ENCODE measurements at places on chromosomes 16 and 17.

GRCh38 chr16:3088450-3088849, 10.6 kb downstream of the ZSCAN10 start:
- DNase-seq: no peak

DNA sequence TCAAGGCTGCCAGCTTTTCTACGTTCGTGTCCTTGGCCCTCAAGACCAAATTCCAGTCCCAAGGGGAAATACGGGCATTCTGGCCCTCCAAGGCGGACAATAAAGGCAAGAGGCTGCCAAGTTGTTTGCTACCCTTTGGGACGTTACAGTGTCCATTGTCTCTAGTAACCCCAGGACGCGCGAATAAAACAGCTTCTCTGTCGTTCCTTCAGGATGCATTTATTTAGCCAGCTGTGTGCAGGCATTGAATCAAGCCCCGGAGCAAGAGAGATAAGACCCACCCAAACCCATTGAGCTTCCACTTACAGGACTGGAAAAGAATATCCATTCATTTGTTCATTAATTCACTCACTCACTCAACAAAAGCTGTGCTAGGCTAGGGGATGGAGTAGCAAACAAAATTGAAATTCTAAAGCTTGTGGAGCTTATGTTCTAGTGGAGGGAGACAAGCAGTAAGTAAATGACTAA, 656 bp downstream of the MRPL58 start:
- no peak for DNase-seq

- DNase-seq: no peak
These were observed 9.3 kb downstream of the SSTR2 start for GRCh38 chr17:73174126-73174525.

- no peak for DNase-seq
These were observed 267.7 kb downstream of the FTO start for GRCh38 chr16:53971616-53972015.

DNA sequence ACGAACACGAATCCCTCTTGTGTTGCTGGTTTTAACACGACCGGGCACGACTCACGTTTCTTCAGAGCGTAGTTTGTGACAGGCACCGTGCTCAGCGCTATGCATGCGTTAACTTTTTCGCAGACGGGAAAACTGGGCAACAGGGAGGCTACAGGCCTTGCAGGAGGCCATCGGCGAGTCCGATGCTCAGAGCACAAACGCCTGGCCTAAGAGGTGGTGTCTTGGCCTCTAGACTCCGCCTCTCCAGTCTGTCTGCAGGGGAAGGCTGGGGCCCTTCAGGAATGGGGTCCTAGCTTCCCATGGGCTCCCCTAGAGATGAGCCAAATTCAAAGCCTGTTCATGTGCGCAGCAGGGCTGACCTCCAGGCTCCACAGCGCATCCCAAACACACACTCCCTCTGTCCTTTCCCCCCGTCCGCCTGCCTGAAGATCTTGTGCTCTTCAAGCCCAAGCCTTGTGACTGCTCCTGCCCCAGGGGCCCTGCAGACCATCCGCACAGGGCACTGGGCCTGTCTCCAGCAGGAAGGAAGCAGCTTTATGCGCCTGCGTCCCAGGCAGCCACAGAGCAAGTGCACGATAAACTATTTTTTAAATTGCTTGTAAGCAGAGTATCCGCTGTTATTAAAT, 3.1 kb downstream of the CLCN7 start:
- DNase-seq: no peak

DNA sequence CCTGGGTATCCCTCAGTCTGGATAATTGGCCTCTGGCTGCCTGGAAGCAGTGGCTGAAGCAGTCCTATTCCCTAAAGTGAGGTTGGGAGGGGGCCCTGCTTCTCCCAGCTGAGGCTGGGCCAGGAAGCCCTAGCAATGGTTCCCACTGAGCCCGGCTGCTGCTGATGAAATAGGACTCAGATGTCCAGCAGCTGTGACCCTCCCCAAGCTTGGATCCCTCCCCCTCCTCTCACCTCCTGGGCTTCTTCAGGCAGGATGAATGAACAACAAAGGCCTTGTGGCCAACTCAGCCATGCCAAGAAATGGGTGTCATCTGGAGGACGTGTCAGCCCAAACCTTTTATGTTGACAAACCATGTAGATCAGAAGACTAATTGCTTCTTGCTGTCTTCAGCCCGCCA, 42.0 kb downstream of the AXIN2 start:
- DNase-seq: no peak

GRCh38 chr17:81221371-81221841, 1.4 kb downstream of the CEP131 start:
- no peak for DNase-seq

DNA sequence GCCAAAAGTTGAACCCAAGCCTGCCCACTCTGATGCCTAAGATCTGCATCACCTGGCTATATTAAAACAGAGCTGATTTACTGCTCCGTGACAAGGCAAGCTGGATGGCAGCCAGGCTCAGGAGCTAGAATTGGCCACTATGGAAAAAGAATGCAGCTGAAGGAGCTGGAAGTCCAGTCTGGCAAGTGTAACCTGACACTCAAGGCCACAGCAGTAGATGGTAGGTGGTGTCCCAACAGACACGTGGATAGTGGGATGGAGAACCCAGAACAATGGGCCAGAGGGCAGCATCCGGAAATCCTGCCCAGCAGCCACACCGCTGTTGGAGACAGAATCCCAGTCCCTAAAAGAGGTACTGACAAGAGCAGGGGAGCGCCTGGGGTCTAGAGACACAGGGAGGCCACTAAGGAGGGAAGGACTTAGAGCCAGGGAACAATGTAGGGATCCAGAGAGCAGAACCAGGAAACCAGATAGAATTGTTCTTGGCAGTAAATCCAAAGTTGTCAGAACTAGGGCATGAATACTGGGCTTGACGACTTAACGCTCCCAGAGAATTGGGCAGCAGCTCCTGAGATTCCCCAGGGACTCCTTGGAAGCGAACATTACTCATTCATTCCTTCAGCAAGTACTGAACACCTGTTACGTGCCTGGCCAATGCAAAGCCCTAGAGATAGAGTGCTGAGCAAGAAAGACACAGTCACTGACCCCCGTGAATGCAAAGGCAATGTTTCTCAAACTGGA, 85.7 kb downstream of the CDYL2 start:
- DNase-seq: no peak

DNA sequence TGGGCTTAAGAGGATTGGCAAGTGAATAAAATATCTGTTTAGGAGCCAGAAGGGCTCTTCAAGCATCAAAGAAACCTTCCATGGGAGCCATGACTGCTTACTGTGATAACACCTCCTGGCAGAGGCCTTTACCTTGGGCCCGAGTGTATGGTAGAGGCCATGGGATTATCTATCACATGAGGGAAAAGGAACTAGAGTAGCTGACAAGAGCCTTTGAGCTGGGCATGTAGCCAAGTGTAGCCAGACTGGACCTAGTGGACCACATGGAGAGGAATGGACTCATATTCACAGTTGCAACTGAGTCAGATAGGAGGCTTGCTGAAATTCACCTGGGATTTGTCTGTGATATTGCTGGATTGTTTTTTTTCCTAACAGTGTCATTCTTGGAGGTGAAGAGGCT, 276.0 kb upstream of the ZFHX3 start:
- no peak for DNase-seq

DNA sequence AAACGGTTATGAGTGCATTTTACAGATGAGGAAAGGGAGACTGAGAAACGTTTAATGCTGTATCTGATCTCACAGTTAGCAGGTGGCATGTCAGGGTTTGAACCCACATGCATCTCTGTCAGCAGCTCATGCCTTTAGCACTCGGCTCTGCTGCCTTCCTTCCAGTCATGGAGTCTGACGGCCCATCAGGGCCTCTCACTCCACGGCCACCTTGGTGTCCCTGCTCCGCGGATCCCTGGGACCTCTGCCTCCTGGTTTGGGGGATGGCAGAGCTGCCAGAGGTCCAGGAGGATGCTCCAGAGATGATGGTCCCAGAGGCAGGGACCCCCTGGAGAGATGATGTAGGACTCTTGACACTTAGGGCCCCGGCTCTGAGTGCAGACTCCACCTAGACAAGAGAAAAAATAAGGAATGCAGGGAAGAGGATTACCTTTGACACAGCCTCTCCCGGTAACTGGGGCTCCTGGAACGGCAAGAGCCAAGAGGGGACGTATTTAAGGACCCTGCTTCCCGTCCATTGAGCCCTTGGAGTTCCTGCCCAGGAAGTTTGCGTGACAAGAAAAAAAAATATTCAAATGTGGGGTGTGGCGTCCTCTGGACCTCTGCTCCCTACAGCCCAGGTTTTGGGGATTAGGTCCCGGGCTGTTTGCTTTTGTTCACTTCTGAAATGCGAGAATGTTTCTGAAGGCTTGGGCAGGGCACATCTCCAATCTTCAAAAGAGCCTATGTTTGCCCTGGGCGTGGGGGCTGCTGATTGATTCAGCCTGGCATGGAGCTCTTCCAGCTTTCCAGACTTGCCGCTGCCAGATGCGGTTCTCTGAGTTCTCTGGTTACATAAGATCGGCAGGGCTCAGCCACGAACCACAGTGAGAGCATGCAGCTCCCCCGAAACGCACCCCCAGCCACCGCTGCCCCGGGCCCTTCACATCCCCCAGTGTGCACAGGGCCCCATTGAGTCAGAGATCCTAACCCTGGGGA, at the start of gene ALDH3A1:
Gene ALDH3A1 (minus strand): TSS at position 470 of the 978 bp plus-strand sequence. CDS start 3,169 bp downstream, outside the sequence.
- no peak for DNase-seq

GRCh38 chr16:85313526-85314301, 201.4 kb upstream of the CIBAR2 start:
- no peak for DNase-seq

GRCh38 chr16:14427371-14427948, 202.6 kb downstream of the PARN start:
- DNase-seq: no peak

DNA sequence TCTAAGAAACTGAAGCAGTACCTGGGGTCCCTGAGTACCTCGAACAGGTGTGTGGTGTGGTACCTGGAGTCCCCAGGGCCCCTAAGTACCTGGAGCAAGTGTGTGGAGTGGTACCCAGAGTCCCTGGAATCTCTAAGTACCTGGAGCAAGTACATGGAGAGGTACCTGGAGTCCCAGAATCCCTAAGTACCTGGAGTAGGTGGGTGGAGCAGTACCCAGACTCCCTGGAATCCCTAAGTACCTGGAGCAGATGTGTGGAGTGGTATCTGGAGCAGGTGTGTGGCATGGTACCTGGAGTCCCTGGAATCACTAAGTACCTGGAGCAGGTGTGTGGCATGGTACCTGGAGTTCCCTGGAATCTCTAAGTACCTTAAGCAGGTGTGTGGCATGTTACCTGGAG, 22.5 kb upstream of the MED9 start:
- no peak for DNase-seq

DNA sequence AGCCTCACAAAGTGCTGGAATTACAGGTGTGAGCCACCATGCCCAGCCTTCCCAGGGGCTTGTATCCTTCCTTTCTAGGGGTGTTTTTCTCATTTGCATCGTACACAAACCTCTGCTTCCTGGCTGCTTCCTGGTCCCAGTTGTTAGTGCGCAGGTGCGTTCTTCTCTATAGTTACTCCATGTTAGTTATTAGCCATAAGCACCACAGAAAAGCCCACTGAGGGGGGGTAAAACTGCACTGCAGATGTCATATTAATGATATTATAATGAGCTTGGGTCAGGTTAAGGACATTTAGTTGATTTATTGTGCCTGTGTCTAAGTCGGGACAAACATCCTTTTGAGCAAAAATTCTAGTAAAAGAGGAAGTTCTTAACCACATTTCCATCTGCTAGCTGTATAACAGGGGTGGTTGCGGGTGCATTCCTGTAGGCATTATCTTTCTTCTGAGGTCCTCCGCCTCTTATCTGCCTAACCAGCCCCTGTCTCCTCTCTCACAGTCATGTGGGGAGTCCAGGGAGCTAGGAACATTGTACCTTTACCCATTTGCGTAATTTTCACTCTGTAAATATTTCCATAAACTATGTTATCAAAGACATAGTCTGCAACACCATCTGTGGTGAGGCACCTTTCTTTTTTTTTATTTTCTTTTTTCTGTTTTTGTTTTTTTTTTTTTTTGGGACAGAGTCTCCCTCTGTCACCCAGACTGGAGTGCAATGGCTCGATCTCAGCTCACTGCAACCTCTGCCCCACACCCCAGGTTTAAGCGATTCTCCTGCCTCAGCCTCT, 23.6 kb upstream of the ATF7IP2 start:
- DNase-seq: no peak

GRCh38 chr16:75216127-75216526, 2.7 kb upstream of the CTRB1 start:
- no peak for DNase-seq

DNA sequence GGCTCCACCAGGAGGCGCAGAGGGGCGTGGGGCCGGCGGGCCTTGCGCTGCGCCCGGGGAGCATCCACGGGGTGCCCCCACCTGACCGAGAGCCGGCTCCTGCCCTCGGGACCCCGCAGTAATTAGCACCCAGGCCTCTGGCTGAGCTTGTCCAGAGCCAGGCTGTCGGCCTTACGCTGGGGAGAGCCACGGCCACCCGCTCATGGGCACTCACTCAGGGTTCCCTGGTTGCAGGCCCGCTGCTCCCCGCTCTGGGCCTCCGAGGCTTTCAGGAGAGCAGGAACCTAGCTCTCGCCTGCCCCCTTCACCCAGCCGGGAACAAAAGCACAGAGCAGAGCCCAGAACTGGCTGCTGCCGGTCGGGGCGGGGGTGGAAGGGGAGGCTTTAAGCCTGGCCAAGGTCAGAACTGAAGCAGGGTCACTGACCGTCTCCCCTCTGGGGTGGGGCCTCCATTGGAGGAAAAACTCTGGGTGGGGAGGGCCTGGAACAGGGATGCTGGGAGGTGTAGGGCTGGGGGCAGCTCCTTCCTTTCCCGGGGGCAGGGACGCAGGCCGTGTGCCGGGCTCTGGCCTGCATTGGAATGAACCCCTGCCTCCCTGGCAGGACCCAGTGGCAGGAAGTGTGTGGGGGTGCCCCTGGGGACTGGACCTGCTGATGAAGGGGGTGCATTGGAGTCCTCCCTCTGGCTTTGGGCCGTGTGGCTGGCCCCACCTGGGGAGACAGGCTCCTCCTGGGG, 12.3 kb downstream of the GLIS2 start:
- peak; percentile 52 for DNase-seq

DNA sequence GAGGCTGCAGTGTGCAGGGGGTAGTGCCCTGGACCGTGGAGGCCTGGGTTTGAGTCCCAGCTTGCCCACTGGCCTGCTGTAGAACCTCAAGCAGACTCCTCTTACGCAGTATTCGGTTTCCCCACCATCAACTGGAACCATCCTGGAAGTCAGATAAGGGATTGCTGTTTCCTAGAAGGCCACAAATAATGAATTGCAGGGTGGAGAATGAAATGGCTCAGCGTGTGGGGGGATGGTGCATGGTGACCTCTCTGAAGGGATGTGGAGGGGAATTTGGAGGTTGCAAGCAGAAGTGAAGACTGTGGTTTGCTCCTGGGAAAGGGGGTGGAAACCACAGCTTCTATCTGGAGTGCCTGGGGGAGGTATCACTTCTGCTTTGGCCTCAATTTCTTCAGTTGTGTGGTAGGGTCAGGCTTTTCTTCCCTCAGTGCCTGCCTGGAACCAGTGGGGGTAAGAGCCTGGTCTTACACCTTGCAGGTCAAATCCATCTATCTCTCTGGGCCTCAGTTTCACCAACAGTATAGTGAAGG, 1.7 kb downstream of the ADGRG5 start:
- no peak for DNase-seq

DNA sequence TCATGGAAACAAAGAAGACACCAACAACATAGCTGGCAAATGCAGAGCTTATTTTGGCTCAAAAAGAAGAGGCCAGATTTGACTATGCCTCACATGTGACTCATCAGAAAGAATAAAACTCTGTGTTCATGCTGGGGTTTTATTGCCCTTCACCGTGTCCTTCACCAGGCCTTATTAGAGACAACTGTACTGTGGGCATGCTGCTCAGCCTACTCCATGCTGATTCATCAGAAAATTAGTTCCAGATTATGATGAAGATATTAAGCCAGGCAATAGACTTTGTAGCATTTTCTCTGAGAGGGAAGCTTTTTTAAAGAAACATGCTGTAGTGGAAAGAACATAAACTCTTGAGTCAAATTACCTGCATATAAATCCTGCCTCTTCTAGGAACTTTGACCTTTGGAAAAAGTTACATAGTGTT, 89.8 kb downstream of the CYB561 start:
- no peak for DNase-seq
